ENCODE measurements at places on chromosomes 3 and 15.

DNA sequence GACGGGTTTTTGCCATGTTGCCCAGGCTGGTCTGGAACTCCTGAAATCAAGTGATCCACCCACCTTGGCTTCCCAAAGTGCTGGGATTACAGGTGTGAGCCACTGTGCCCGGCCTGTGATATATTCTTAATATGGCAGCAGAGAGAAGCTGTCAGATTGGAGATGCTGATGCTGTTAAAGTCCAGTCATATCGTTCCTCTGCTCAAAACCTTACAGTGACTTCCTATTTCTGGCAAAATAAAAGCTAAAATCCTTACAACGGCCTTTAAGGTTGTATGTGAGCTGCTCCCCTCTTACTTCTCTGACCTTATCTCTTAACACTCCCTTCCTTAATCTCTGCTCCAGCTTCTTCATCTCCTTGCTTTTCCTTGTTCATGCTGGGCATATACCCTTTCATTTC lies 26.6 kb upstream of the MGA start:
- no peak for DNase-seq

- no peak for DNase-seq
Observed at GRCh38 chr3:127483902-127484591, 106.5 kb downstream of the TPRA1 start.

- no peak for DNase-seq
Observed at GRCh38 chr15:57697588-57697987, 8.9 kb upstream of the POLR2M start.

GRCh38 chr3:177494216-177494615 lies 296.9 kb upstream of the TBL1XR1 start:
- DNase-seq = no peak

GRCh38 chr3:186613637-186614265 lies 891 bp downstream of the AHSG start:
- DNase-seq = no peak

DNA sequence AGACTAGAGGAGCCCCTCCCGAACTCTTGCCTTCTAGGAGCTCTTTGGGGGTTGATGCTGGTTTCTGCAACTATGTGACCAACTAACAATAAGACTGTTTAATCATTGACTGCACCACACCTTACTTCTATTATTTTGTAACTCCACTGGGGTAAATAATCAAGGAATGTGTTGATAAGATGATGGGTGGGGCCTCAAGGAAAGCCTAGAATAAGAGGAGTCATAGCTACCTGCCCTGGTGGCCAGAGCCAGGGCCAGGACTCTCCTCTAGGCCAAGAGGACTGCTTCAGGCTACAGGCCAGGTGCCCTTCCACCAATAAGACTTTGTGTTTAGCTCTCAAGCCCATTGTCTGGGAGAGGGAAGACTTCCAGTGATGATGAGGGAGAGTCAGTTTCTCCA lies 41.2 kb upstream of the PIAS1 start:
- DNase-seq = no peak
